Myocyte (in vitro differentiated cells): ENCODE measurements at places on chromosomes 3 and 15.

DNA sequence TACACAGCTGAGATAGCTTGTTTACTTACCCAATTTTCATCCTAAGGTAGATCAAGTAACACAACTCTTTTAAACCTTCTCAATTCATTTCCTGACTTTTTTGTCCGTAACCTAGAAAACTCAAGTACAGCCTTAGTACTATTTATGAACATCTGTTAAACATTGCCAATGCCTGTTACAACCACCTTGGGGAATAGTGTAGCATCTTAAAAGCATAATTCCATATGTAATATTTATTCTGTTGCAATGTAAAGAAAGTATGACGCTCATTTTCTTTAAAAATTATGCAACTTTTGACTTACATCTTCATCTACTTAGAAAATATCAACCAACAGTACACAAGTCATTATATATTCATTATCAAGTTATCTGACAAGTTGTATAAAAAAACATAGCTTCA lies 54.6 kb downstream of the SUCLG2 start:
- no peak for DNase-seq

- no peak for DNase-seq
These were observed 339.0 kb upstream of the NR2E3 start for GRCh38 chr15:71471347-71471746.

DNA sequence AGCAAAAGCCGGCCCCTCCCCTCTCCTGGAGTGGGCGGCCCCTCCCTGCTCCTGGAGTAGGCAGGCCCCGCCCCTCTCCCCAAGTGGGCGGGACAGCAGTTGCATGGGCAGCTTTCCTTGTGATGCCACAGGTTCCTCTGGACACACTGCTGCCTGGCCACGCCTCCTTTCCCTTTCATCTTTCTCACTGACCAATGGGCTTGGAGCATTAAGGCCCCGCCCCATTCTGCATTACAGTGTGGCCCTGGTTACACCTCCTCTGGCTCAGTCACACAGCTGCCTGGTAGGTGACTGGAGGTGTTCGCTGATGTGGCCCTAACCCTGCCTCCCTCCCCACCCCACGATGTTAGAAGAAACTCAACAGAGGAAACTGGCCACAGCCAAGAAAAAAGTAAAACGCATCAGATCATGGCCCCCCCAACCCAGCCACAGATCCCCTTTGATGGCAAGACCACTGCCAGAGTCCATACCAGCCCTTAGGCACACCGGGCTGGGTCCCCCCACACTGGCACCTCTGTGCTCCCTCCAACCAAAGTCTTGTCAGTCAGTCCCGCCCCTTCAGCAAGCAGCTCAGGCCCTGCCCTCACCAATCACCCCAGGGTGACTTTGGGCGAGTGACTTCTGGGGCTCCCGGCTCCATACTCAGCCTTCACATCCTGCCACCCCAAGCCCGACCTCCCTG lies 84.3 kb downstream of the ADAMTS7 start:
- DNase-seq = no peak

DNA sequence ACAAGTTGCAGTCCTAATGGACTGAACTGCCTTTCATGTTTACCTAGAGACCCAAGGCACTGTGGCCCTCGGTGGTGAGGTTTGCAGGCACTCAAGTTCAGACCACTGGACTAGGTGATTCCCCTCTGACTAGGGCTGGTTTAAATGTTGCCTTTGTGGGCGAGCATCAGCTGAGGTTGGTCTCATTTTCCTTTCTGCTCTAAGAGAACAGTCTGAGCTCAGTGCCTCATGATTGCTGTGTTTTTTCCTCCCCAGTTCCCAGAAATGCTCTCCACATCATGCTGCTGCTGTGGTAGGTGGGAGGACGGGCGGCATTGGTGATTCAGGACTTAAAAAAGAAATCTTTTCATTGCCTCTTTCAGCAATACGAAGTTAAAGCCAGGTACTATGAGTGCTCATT lies 237.2 kb downstream of the MBNL1 start:
- DNase-seq = no peak

GRCh38 chr3:14802381-14802731 lies 16.4 kb upstream of the FGD5 start:
- no peak for DNase-seq

DNA sequence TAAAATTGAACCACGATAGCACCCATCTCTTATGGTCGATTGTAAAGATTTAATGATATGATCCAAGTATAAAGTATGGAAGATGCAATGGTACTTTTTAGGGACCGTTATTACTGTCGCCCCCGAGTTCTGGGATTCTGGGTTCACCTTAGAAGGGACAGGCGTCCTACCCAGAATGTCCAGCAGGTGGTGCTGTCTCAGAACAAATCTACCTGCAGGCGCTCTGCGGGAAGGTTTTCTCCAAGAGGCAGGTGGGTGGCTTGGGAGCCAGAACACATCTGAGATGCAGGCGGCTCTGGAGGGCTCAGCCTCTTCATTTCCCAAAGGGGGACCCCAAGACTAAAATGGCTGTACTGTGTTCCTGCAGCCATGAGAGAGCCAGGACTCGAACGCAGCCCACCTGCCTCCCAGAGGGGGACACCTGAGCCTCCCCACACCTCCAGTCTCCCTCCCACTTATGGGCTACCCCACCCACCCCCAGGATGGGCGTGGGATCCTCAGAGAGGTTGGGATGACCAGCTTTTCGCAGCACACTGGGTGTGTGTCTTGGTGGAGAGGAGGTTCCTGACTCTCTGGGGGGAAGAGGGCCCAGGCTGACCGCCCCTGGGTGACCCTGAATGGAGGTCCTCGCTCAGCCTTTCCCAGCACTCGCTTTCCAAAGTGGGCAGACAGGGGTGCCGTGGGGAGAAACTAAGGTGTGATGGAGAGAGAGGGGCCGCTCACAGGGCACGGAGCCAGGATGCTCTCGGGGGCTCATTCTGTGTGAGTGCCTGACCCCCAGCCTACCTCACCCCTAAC lies 28.1 kb upstream of the CORO2B start:
- DNase-seq = peak; percentile 50

GRCh38 chr3:64895106-64895990 lies 207.5 kb upstream of the ADAMTS9 start:
- DNase-seq = no peak

GRCh38 chr15:69578252-69578651 lies 125.6 kb downstream of the RPLP1 start:
- no peak for DNase-seq

DNA sequence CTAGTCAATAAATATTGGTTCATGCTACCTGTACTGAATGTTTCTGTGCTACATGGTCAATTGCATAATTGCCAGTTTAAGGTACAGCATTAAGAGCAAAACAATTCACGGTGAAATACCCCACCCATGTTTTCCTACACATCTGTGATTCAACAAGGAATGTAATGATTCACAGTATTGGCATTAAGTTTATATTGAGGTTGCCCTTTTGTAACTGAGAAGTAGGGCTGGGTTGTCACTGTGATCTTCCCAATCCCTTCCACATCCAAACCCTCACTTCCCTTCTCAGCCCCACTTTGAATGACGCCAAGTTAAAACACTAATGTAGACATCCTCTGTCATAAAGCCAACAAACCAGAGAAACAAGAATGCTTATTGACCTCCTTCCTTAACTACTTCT lies 112.0 kb upstream of the TJP1 start:
- DNase-seq = no peak

DNA sequence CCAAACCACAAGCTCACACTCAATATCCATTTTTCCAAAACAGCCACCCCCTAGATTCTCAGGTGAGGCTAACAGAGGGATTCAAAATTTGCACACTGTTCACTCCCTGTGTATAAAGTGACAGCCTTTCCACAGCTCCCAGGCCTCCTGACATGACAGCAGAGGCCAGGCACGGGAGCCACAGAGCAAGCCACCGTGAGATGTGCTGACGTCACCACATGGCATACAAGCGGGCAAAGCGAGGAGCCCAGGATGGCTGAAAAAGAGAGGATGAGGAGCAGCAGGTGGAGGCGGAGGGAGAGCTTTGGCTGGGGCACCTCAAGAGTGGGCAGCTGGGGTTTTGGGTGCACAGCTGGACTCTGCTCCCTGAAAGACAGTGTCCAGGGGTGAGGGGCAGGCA lies 27.1 kb downstream of the EHD4 start:
- no peak for DNase-seq

DNA sequence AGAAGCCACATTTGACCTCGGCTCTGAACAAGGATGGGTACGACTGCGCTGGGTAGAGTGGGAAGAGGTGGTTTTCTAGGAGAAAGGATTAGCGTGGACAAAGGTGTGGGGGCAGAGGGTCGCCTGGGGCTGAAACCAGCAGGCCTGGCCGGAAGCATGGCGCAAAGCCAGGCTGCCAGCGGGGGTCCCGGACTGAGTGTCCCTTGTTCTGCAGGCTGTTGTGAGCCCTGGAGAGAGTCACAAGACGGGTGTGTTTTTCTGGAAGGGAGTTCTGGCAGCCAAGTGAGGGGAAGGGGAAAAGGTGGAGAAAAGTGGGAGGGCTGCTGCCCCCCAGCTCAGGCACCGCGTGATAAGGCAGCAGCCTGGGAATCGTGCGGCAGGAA lies 98.5 kb upstream of the MEF2A start:
- no peak for DNase-seq

GRCh38 chr3:179449636-179450035 lies 1.6 kb downstream of the GNB4 start:
- peak; percentile 17 for DNase-seq

- peak; percentile 57 for DNase-seq
These were observed 9.3 kb upstream of the BCL2L10 start for GRCh38 chr15:52121896-52122295.

GRCh38 chr3:38147421-38147820 lies 9.0 kb downstream of the MYD88 start:
- no peak for DNase-seq
